ENCODE measurements at places on chromosomes 3 and 15.

GRCh38 chr15:79059081-79059572 lies 31.5 kb downstream of the RASGRF1 start:
- no peak for DNase-seq

DNA sequence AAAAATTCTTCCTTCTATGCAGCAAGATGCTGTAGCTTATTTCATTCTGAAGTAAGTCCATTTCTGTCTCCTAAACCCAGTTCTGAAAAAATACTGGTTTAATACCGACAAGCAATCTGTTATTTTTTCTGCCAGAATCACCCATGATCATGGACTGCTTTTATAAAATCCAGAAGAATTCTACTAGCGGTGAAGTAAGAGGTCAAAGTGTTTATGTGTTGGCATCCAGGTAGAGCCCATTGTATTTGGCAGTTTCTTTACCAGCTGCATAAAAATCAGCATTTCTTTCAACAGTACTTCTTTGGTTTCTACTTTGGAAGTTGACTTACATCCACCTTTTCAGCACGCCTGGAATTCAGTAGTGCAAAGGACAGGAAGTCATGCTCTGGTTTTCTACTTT lies 484.8 kb downstream of the NAALADL2 start:
- no peak for DNase-seq

DNA sequence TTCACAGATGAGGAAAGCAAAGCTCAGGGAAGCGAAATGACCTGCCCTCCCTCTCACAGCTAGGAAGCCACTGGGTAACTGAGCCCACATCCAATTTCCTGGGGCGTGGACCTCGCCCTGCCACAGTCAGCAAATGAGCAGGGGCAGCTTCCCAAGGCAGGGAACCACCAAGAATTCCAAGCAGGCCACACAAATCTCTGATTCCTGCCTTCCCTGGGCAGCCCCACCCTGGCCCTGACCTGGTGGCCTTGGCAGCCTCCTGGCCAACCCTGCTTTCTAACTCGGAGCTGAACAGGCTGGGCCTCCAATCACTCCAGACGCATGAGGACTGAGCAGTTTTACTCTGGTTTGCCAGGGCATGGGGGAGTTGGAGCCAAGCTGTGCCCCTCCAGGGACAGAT lies 203.7 kb upstream of the TLE3 start:
- no peak for DNase-seq

DNA sequence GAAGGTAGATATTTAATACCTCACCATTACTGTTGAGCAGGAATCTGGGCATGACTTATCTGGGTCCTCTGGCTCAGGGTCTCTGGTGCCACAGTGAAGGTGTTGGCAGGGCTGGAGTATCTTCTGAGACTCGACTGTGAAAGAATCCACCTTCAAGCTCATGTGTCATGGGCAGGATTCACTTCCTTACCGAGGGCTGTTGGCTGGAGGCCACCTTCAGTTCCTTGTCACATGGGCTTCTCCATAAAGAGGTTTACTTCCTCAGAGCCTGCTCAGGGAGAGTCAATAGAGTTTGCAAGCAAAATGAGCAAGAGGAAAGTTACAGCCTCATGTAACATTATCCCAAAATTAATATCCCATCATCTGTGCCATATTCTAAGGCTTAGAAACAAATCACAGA lies 459.5 kb downstream of the NR2F2 start:
- no peak for DNase-seq

- DNase-seq = no peak
Observed at GRCh38 chr3:35745351-35745750, 106.0 kb downstream of the ARPP21 start.

DNA sequence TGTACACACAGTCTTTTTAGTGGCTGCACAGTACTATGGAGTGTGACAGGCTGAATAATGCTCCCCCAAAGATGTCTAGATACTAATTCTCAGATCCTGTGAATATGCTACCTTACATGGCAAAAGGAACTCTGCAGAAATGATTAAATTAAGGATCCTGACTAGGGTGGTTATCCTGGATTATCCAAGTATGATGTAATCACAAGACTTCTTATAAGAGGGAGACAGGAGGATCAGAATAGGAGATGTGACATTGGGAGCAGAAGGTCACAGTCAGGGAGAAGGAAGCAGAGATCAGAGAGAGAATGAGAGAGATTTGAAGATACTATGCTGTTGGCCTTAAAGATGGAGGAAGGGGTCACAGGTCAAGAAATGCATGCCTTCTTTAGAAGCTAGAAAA lies 34.5 kb downstream of the GABPB1 start:
- no peak for DNase-seq

GRCh38 chr15:38660738-38661137 lies 96.1 kb upstream of the RASGRP1 start:
- DNase-seq = no peak

DNA sequence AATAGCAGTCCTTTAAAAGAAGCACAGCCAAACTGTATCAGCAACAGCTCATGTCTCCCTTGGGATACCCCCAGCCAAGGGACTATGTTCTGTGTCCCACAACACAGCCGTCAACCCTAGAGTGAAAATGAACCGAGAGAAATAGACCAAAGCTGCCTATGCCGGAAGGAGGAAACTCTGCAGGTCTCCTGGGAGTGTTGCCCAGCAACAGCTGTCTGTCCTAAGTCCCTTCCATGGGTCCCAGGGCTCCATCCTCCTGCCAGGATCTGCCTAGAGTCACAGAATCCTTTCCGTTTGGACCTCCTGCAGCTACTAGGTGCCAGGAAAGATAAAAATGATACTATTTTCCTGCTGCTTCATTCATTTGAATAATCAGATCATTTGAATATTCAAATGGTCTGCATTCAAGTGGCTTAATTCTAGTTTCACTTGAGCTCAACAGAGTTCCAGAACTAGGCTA lies 53.1 kb downstream of the TRANK1 start:
- no peak for DNase-seq

DNA sequence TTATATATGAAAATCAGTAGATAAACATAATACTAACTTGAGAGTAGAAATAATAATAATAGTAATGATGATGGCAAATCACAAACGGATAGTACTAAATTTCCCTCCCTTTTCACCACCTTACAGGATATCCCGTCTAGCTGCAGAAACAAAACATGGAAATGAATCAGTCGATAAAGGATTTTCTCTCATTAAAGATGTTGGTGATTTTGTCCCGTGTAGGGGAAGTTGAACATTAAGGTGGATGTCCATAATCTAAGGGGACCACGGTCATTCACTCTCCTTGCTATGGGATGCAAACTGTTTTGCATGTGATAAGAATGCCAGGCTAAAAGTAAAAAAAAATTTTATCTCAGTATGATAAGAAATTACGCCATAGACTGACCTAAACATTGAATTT lies 1027.7 kb upstream of the NR2F2 start:
- no peak for DNase-seq

GRCh38 chr15:62914461-62915079 lies 128.0 kb upstream of the TPM1 start:
- no peak for DNase-seq

DNA sequence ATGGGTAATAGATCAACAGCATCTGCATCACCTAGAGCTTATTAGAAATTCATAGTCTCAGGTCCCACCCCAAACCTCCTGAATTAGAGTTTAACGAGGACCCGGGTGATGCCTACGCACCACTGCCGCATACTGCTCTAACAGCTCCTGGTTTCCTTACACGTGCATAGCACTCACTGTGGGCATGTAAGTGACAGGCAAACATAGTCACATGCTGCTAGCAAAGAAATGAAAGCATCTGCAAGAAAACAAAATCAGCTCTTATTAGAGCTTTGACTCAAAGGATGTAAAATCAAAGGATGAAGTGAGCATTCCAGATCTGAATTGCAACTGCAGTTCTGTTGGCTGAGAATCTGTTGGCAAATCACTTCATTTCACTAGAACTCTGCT lies 19.1 kb upstream of the RIOX2 start:
- no peak for DNase-seq

DNA sequence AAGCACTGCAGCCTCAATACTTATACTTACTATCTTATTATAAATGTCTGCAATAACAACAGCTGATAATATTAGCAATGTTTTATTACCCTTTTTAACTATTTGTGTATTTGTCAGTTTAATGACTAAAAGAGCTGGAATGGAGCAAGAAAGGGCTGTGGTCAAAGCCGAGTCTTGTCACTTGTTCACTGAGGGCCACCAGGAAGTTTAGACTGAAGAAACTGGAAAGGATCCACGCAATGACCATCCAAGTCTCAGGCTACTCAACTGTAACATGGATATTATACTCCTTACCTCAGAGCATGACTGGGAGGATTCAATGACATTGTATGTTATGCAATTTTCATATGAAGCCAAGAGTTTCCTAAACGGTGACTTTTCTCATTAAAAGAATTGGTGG lies 90.4 kb downstream of the TJP1 start:
- DNase-seq = no peak

- DNase-seq = no peak
Observed at GRCh38 chr3:152968388-152969024, 133.6 kb downstream of the P2RY1 start.
